ENCODE measurements at places on chromosomes 3 and 15.
A peak's percentile ranks its signal among the peaks of the same experiment; 100 is the strongest.

DNA sequence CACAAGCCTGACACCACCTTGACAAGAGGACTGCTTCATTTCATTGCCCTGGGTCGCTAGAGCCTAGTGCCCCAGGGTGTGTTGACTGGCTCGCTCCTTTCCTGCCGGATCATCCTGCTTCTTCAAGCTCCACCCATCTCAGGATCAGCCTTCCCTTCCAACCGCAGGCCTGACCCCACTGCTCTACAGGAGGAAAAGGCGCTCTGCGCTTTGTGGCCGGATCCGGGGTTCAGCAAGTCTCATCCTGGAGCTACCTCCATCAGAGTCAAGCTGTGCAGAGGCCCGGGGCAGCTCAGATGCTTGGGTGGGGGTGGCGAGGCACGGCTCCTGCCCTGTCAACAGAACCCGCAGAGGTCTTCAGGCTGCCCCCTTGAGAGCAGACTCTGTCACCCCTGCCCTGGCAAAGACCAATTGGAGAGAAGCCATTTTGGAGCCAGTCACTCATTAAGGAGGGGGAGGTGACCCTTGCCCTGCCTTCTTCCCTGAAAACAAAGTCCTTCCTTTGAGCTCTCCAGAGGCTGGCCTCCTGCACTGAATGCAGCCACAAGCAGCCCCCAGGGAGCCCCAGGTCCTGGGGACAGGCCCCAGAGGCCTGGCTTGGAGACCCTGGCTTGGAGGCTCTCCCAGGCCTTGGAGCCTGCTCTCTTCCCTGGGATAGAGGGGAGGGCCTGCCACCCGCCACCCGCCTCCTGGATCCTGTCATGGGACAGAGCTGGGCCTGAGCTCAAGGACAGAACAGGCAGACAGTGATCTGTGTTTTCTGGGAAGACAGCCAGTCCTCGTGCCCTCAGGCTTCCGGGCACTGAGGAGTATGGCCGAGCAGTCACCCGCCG lies 80.3 kb downstream of the CPN2 start:
- no peak for DNase-seq

DNA sequence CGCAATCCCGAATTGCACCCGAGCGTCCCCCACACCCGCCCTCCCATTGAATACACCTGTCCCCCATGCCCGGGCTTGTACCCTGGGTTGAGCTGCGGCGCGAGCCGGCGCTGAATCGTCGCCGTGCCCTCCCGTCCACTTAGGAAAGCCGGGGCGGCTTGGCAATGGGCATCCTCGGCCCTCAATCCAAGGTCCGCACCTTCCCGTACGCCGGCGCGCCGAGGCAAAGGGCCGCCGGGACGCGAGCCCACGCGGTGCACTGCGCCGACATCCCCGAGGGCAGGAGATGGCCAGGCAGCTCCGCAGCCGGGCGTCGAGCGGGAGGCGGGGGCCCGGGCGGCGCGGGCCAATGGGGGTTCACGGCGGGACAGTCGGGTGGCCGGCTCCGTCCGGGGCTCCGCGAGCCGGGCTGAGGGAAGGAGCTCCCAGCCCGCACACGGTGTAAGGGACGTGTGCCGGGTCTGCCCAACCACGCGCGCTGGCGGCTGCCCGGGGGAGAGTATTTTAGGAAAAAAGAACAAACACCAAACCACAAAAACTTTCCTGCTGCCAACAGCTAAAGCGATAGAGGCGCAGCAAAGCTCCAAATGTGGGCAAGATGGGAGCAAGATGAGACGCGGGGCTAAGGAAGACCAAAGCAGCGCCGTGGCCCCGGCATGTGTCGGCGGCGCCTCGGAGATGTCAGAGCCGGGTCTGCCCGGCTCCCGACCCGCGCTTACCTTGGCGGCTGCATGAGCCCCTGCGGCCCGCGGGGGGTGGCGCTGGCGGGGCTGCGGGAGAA lies 621 bp downstream of the RGMA start:
- DNase-seq = no peak

GRCh38 chr15:96335411-96336024 lies 5.0 kb downstream of the NR2F2 start:
- DNase-seq = no peak

DNA sequence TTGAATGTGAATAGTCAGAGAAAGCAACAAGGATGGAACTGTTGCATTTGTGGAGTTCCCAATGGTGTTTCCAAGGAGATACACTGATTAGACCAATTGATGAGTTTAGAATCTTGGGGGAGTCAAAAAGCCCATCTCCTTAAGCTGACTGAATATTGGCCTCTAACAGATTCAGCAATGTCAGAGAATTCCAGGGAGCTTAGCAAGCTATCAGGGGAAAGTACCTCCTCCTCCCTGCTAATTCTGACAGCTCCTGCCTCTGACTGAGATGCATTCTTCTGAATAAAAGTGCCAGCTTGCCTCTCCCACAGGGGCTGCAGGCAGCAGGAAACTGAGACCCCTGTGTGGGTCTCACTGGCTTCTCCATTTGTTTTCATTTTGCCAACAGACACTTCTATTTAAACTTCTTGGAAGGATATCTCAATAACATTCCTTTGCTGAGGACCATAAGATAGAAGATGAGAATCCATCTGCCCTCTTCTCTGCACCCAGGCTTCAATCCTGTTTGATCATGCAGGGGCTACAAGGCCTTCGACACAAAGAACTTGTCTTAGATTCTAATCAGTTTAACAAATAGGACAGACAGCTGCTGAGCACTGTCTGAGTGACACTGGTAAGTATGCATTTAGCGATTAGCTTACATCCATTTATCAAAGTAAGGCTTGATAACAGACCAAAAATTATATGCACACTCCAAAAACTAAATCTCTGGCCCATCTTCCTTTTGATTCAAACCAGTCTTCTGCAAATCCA lies 1080.8 kb downstream of the TUSC7 start:
- no peak for DNase-seq

GRCh38 chr3:187139126-187139894 lies at the start of gene RPL39L:
RPL39L (minus strand) TSS chr3:187139496; CDS start chr3:187121300, 18,196 bp downstream.
- peak; percentile 82 for DNase-seq

DNA sequence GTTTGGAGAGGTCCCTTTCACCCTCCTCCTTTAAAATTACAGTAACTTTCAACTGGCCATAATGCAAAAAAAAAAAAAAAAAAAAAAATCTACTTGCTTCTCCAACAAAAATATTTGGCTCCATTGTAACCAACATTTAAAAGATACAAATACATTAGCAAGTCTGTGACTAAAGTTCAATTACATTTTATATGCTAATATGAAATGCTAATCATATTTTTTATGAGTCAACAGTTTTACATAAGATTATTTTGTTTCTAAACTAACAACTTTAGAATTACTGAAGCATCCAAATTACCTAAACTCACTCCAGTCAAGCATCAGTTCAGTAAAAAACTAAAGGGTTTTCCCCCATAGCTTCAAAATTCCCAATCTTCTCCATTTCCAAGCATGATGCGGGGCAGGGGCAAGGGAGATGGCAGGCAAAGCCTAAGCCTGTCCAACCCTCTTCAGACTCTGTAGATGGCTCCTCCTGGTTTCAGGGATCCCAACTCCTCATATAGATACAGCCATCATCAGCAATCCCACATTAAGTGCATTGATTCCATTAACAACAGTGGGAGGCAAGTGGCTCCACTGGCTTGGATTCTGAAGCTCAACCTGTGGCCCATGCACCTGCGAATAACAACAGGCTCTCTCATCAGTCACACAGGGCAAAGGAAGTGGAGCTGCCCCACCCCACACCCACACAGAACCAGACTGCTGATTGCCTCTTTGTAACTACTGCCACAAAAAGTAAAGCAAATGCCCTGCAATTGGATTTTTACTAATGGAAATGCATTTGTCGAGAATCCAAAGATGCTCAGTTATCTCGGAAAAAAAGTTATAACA lies 15.0 kb downstream of the SFMBT1 start:
- DNase-seq = no peak

DNA sequence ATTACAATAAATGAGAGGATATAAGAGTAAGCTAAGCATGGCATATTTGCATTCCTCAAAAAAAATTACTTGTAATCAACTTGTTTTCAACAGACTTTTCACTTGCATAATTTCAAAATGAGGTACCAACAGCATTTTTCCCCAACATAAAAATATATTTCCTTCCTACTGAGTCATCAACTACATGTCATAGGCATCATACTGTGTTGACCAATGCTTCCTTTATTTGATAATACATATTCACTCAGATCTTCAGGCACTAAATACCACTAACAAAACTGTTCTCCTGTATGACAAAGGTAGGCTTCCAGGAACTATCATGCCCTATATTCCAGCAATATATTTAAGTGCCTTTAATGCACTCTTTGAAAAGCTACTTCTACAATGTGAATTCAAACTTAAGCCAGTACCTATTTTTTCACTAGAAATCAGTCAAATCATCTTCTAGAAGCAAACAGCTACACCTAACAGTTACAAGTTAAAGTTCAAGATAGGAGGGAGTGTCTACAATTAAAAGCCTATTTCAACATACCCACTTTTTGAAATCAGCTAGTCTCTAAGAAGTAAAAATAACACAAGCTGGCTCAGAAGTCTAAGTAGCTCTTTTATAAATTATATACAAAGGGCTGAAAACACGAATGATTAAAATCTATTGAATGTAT lies 11.3 kb downstream of the ADAM10 start:
- no peak for DNase-seq

- no peak for DNase-seq
These were observed 51.6 kb downstream of the ACAD9 start for GRCh38 chr3:128931046-128931445.

DNA sequence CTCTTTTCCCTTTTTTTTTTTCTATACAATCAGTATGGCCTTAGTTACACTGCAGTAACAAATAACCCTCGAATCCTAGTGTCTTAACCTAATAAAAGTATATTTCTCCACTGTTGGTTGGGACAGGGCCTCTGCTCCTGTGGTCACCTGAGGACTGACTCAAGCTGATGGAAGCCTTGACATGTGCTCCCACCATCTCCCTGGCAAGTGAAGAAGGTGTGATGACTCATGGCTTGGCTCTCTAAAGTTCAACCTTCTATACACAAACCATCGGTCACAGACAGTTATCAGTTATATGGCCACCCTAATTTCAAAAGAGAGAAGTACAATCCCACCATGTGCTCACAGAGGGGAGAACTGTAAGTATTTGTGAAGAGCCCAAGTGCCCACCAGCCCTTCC lies 65.8 kb upstream of the CACNA2D3 start:
- DNase-seq = no peak

GRCh38 chr3:15794303-15794771 lies 3.4 kb downstream of the ANKRD28 start:
- DNase-seq = no peak

- no peak for DNase-seq
These were observed 142.3 kb downstream of the VPS8 start for GRCh38 chr3:184954251-184954650.

GRCh38 chr15:66852064-66852905 lies 150.2 kb downstream of the SMAD6 start:
- no peak for DNase-seq

- DNase-seq = no peak
These were observed 74.8 kb upstream of the PLCL2 start for GRCh38 chr3:16809993-16810392.

GRCh38 chr15:101600035-101600434 lies 52.1 kb downstream of the TM2D3 start:
- DNase-seq = peak; percentile 1

DNA sequence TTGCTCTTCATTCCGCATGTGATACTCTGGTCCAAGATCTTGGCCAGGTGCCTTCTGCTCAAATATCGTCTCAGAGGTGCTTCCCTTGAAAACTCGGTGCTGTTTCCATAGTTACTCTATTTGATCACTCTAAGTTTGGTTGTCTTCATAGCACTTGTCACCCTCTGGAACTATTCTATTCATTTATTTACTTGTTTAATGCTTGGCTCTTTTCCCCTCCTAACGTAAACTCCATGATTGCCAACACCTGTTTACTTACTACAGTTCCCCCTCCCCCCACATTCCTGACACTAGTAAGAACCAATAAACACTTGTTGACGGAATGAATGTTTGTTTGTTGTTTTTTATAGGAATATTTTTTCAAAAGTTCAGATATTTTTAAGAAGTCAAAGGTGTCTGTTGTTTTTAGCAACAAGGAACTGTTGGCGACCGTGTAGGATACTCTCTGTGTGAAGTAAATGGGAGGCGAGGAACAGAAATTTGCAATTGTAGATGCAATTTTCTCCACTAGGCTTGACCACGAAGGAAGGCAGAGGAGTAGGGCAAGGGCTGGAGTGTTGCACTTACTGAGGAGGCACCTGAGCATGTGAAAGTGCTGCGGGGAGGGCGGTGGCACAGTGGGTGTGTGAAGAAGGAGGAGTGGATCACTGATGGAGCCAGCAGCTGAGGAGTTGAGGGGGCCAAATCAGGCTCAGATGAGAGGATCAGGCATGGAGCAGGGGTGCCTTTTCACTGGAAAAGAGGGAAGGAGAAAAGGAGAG lies 48.4 kb downstream of the MOBP start:
- DNase-seq = no peak

DNA sequence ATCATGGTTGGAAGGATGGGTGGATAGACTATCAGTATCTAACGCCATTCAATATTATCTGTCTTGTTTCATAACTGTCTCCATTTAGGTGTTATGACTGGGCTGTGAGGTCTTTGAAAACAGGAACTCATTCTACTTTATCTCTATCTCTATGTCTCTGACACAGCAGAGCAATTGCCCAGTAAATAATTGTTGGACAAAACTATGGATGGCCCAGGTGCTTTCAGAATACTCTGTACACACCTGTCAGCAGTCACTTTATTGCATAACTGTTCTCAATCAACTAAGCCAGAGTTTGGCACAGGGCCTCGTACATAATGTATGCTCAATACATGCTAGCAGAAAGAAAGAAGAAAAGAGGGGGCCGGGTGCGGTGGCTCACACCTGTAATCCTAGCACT lies 210.3 kb downstream of the OPA1 start:
- DNase-seq = peak; percentile 45

DNA sequence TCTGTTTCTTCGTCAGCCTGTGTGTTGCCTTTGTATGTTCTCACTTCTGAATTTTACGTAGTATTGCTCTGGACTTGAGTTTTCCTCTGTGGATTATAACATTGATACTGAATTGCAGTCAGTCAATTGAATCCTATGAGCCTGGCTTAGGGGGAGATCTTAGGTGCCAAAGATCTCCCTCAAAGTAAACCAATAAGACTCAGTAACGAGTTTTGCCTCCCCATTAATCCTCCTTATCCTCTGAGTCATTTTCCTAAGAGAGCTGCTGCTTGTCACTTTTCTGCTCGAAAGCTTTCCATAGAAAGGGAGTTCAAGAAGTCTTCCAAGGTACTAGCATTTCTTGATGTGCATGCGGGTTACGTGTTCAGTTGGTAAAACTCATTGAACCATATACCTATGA lies 126.4 kb downstream of the CHDH start:
- no peak for DNase-seq

GRCh38 chr3:24086617-24087404 lies 141.7 kb downstream of the NR1D2 start:
- peak; percentile 91 for DNase-seq

- DNase-seq = no peak
These were observed 73.5 kb downstream of the VGLL4 start for GRCh38 chr3:11570251-11570650.

DNA sequence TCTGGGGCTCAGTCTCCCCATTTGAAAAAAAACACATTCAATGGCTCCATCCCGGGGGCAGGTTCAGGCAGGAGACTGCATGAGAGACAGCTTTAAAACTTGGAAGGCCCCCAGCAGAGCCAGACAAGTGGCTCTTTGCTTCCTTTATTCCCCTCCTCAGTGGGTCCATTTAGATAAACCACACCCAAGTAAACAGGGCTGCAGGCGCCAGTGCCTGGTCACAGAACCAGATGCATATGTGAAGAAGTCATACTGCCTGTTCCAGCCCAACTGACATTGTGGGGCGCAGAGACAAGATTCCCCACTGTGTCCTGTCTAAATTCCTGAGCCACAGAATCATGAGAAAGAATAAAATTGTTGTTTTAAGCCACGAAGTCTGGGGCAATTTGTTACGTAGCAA lies 9.0 kb downstream of the FBN1 start:
- DNase-seq = peak; percentile 8
